ENCODE measurements at places on chromosomes 11 and 22.

DNA sequence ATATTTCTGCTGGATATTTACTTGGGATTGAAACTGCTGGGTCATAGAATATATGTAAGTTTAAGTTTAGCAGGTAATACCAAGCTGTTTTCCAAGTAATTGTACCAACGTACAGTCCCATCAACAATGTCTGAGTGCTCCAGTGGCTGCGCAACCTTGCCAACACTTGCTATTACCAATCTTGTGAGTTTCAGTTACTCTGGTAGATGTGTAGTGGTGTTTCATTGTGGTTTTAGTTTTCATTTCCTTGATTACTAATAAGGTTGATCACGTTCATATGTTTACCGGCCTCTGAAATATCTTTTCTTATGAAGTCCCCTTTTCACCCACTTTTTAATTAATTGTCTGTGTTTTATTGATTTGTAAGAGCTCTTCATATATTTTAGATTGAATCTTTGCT lies 370.6 kb upstream of the CADM1 start:
- no peak for DNase-seq

DNA sequence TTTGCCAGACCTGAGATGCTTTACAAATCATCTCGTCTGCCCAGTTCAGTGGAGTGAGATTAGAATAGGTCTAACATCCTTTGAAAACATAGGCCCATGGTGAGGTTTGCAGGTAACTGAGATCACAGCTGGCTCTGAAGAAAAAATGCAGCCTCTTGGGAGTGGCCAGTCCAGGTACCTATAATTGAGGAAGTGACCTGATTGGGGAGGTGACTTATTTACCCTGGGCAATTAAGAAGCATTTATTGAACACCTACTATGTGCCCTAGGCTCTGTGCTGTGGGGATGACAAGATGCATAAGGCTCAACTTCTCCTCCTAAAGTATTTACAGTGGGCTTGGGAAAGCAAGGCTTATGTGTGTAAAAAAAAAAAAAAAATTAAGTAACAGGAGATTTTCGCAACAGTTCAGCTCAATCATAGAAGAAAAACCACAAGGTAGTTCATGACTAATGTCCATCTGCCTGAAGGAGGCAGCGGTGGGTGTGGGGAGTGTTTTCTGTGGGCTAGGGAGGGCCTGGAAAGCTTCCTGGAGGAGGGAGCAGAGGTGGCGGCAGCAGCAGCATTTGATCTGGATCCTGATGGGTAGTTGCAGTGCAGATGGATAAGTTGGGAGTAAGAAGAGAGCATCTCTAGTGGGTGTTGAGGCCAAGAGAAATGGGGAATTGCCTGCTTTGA lies 16.1 kb downstream of the MICAL2 start:
- DNase-seq, result no peak

GRCh38 chr11:68469122-68469521 lies 8.6 kb downstream of the PPP6R3 start:
- DNase-seq, result no peak

DNA sequence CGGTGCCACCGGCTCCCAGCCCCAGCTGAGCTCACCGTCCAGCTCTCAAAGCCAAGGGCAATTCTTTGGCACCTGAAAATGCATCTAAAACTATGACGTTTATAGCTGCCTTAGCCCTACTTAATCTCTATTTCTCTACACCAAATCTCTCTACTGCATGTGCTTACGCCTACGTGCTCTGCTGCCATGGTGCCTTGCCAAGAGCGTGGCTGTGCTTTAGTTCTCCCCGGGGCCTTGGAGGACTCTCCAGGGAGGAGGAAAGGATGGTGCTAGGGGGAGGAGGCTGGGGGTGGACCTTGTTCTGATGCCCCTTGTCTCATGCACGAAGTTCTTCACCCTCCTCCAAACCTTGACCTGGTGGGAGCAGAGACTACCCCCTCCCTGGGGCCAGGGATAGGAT lies 9.0 kb upstream of the BID start:
- DNase-seq, result no peak

DNA sequence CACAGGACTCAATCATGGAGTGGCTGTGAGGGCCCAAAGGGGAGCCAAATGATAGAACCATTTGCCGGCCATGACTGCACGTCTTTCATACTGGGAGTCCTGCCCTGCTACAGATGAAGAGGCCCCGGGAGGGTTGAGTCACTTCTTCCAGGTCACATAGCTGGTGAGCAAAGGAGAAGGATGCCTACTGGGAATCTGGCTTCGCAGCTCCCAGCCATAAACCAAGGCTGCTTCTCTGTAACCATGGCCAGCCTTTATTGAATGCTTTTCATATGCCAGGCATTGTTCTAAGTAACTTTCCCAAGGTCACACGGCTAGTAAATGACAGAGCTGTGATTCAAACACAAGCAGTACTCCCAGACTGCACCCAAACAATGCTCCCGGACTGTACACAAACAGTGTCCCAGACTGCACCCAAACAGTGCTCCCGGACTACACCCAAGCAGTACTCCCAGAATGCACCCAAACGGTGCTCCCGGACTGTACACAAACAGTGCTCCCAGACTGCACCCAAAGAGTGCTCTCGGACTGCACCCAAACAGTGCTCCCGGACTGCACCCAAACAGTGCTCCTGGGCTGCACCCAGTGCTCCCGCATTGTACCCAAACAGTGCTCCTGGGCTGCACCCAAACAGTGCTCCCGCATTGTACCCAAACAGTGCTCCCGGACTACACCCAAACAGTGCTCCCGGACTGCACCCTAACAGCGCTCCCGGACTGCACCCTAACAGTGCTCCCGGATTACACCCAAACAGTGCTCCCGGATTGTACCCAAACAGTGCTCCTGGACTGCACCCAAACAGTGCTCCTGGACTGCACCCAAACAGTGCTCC lies 89.8 kb downstream of the FBXO7 start:
- no peak for DNase-seq

All from SK-N-MC (cell line).